NCI-H2227 treated with DMSO at 0.1 percent for 48 hours (cell line): ENCODE measurements at places on chromosomes 2 and 18.

DNA sequence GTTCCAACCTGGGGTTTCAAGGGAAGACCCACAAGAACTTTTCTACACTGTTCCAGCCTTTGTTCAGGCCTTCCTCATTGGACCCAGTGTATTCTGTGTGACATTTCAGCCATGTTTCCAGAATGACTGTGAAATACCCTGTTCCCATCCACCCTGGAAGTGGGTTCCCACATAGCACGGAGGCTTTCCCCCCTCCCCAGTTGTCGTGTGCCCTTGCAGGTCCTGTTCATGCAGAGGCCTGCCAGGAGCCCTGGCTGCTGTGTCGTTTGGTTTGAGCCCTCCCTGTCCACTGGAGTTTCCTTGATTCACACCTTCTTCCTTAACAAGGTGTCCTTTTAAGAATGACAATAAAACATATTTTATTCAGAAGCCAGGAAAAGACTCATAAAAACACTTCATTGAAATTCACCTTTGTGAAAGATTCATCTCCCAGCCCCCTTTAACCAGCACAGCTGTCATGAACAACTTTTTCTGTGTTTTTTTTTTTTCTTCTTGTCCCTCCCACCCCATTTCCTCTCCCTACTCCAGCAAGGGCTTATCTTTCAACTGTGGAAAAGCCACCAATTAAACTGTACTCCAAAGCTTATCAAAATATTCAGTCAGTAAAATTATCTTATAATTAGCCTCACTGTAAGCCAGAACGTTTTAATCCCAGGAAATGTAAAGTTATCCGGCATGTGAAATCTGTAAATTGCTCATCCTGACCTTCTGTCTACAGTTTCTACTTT is 106.4 kb downstream of the ACOXL start:
- no peak for DNase-seq

DNA sequence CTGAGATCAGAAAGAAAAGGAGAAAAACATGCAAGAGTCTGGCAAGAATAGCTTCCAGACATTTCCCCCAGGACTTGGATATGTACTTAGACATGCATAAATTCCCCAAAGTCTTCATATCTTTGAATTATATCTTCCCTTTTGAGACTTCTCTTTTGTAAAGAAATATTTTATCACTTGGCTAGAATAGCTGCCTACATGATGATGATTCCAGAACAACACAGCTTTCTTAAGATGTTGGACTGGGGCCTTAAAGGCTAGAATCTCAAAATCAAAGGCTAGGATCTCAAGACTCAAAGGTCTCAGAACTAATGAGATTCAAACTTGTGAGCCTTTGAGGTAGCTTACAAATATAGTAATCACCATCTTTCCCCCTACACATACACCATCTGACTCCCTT is 842.3 kb downstream of the BCL11A start:
- DNase-seq = no peak

DNA sequence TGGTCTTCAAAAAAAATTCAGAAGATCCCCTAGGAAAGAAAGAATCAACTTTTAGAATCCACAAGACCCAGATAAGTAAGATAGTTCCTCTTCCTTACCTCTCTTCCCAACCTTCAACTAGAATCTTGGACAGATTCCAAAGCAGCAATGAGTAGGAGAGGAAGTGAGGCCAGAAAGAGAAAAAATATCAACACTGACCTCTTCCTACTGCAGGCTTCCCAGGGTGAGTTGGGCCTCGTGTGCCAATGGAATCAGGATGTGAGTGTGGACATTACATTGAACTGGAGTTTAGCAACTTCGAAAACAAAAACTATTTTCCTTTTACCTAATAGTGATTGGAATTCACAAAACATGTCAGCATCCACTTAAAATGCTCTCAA is 102.5 kb upstream of the PIEZO2 start:
- no peak for DNase-seq

GRCh38 chr2:182058056-182058455 is 72.4 kb downstream of the PPP1R1C start:
- no peak for DNase-seq

DNA sequence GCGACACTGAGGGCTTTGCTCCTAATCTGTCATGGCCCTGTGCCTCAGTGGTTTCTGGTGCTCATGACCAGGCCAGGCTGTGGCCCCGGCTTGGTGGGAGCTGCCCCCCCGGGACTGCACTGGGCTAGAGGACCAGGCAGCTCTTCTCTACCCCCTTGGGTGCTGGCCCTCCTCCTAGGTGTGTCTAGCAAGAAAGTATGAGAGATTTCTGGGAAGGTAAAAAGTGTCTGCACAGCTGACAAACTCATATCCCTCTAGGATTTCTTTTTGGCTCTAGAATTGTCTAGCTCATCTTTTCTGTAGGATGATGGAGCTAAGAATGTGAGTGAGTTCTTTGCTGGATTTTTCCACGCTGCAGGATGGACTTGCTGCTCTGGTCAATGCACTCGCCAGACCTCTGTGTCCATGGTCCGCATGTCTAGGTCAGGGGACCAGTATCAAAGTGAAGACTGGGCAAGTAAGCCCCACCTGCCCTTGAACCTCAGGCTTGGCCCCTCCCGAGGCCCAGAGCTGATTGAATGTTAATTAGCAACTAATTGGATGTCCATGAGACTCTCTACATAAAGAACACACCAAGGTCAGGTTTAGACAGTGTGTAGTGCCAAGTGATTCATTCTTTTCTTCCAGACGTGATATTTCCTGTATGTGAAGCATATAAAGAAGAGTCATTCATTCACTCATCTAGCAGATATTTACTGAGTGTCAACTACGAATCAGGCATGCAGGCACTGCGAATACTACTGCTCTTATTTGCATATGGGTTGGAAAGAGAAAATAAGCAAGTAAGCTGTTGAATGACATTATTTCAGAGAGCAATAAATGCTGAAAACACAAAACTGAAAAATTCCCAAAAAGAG is 15.6 kb upstream of the PSD4 start:
- DNase-seq = no peak

- DNase-seq = no peak
Observed at GRCh38 chr18:48485828-48486405, 52.9 kb upstream of the CTIF start.

DNA sequence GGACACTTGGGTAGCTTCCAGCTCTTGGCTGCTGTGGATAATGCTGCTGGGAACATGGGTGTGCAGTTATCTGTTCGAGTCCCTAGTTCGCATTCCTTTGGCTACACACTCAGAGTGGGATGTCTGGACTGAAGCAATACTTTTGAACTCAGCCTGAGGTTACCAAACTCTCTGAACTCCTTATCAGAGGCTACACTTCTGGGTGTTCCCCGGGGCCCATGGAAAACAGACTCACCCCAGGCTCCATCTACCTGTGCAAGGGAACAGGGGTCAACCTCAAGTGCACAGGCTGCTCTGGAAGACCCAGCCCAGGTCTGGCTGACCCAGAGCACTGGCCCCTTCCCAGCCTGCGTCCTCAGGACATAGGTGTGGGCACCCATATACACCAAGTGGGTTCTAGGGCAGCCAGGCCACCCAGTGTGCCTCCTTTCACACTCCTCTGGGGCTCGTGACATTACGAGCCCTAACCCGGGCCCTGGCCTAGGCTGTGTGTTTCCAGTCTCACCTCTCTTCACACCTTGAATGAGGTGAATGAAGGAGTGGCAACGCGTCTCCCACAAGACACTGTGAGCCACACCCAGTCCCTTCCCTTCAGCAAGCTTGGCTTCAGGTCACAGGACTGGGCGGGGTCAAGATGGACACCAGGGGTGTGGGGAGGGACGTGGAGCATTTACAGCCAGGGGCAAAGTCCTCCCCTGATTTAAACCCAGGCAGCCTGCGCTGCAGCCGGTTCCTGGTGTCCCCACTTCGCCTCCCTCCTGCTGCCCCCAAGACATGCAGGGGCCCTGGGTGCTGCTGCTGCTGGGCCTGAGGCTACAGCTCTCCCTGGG is at the start of gene ALPI:
TSS of gene ALPI (plus strand) at position 728 of the 830 bp plus-strand sequence. CDS start at position 775, 47 bp downstream.
- no peak for DNase-seq

DNA sequence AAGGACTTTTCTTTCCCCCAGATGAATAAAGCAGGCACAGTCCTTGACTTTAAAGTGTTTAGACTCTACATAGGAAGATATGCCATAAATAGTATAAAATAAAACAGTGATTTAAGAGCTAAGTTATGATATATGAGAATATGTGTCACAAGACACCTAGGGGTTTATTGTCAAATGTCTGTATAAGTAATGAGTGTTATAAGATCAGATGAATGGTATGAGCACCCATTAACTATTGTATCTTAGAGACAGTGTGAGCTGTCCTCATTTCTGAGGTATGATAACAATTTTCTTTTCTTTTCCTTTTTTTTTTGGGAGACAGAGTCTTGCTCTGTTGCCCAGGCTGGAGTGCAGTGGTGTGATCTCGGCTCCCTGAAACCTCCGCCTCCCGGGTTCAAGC is 365.3 kb downstream of the RND3 start:
- DNase-seq = no peak

DNA sequence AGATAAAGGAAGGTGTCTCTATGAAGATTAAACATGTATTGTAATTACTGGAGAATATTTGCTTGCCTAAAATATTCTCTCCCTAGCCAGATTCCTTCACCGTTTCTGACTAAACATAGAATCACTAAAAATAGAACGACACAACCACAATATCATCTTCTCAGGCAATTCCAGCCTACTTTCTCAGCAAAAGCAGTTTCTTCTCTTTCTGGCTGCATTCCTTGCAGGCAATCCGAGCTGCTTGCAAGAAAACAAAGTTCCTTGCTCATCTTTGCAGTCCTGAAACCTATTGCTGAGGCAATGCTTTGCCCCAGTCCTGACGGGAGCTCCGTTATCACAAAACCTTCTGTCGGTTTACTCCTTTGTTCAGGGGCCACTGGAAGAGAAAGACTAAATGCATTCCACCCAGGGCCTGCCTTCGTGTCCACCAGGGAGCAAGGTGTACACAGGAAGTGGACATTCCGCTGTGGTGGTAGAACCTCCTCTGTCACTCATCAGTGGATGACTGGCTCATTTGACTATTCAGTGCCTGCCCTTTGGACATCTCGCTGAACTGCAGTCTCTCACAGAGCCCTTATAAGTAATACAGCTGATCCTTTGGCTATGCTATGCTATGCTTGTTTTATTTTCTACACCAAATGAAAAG is 239.2 kb upstream of the DOK6 start:
- DNase-seq = no peak

DNA sequence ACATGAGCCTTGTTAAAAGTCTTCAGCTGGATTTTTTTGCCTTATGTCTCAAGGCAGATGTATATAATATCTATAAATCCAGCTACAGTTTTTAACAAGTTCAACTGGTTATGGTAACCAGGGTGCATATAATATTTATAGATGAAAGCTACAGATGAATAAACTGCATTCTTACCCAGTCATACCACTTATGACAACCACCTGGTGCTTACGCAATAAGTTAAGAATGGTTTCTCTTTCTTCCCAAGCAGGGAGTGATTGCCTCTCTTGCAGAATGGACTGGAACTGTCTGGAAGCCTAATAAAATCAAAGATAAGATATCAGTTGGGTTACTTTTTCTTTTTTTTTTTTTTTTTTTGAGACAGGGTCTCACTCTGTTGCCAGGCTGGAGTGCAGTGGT is 19.6 kb downstream of the DHX57 start:
- no peak for DNase-seq

DNA sequence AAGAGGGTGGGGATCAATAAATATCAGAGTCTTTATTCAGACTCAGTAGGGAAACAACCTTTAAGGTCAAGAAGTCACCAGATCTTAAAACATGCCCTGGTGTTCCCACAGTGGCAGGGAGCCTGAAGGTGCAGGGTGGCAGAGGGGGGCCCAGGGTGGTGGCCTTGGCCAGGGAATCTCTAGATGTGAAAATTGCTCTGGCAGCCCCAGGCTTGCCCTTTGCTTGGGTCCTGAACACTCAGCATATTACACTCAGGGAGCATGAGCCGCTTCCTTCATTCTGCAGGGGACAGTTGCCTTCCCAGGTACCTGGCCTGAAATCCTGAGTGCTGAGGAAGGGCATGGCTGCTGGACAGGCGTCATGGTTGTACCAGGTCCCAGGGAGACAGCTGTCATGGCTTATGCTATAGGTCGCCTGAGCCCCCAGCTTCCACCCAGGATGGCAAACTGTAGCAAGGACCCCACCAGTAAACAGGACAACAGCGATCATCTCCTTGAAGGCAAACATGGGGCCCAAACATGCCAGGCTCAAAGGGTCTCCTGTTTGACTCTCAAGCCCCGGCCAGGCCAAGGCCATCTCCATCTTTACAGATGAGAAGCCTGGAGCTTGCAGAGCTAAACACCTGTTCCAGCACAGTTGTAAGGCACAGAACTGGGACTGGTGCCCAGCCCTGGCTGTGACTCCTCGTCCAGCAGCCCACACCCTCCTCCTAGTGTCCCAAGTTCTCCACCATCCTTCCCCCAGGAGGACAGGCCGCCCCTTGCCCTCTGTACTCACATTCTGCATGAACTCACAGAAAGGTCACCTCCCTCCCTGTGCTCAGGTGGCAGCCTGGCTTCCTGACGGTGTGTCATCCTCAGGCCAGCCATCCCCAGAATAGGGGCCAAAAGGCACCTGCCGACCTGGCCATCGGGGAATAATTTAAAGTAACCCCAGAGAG is 14.6 kb downstream of the ABCG8 start:
- DNase-seq = no peak

GRCh38 chr18:78080081-78080480 is 830.4 kb downstream of the GALR1 start:
- DNase-seq = no peak

DNA sequence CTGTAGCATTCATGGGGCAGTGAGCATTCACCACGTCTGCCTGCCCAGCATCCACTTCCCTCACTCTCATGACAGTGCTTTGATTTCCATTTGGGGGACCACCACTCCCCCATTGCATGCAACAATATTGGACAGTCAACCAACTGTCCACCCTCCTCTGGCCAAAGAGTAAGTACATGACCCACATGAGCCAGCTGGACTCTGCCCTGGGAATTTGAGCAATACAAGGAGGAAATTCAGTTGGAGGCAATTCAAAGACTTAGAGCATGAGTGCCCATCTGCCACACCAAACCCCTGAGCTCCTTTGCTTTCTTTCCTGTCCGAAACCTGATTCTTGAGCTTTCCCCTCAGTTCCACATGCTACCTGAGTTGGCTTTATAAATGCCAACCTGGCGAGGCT is 41.7 kb upstream of the PNO1 start:
- DNase-seq = no peak

DNA sequence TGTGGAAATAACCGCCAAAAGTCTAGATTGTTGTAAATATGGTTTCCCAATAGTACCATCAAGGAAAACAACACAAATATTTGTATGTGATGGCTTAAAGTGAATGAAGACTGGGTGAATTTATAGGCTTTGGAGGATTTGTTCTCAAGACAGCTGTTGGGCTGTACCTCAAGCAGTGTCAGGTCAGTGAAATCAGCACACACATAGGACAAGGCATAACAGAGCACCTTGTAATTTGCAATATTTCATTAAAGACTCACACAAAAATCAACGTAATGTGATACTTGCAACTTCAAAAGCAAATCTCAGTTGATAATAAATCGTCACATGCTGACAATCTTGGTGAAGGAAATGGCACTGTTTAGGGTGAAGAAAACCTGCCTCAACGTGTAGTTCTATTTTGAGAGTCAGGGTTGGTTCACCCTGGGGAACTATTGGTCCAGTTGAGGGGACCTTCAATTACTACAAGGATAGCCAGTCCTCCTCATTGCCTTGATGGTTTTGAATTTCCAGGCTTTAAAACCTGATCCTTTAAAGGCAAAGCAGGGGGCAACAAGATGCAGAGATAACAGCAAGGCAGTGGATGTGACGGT is 126.8 kb upstream of the ST6GAL2 start:
- no peak for DNase-seq

GRCh38 chr18:73835656-73836364 is 311.8 kb downstream of the FBXO15 start:
- DNase-seq = no peak

- peak; percentile 50 for DNase-seq
Observed at GRCh38 chr18:42752916-42753315, 362.6 kb downstream of the RIT2 start.
